ENCODE measurements at places on chromosomes 3 and 15.

DNA sequence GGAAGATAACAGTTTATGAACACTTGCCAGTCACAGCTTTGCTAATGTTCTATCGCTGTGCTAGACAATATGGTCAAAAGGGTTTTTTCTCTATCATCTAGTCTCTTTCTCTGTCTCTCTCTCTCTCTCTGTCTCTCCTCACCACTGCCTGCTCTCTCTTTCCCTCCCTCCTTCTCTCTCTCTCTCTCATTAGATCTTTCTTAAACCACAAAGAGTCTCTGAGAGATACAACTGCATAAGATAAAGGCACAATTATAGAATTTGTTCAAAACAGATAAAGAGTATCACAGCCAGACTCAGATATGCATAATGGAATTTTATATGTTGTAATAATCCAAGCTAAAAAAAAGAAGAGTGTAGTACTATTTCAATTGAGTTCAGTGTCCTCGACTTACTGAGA lies 258.4 kb downstream of the MECOM start:
- no peak for DNase-seq

DNA sequence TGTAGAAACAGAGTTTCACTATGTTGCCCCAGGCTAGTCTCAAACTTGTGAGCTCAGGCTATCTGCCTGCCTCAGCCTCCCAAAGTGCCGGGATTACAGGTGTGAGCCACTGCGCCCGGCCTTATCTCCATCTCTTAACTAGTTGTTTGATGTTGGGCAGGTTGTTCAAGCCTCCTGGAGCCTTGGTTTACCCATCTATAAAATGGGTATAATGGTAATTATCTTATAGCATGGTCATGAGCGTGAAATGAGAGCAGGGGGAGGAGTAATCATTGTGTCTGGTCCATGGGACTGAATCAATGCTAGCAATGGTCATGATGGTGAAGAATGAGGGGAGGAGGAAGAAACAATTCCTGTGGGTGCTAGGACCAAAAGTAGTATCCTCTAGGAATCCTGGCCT lies 32.0 kb downstream of the SMAD3 start:
- no peak for DNase-seq

GRCh38 chr3:110647586-110647985 lies 424.0 kb upstream of the NECTIN3 start:
- DNase-seq = no peak

DNA sequence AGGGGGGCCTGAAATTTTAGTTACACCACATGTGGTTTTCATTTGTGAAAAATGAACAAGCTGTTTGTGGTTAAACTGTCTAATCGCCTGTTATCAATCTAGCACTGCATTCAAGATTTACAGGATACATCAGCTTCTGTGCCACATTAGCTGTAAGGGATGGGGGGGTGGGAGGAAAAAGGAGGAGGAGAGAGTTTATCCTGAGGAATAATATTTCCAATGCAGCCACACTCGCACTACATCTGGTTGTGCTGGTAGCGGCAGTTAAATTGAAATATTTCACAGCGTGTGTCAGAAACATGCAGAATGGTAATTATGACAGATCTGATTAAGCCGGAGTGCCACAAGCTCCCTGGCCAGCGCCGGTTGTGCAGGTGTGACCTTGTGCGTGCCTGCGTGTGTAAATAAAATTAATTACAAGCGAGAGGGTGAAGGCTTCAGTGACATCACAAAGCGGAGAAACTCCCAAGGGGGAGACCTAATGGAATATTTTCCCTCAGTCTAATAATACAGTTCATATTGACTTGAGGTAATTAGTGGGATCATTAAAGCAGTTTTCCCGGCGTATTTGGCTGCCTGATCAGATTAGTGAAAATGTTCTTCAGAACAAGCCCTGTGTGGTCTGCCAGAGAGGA lies 55.5 kb downstream of the SATB1 start:
- DNase-seq = no peak

GRCh38 chr3:5456199-5456598 lies 268.7 kb downstream of the EDEM1 start:
- no peak for DNase-seq

DNA sequence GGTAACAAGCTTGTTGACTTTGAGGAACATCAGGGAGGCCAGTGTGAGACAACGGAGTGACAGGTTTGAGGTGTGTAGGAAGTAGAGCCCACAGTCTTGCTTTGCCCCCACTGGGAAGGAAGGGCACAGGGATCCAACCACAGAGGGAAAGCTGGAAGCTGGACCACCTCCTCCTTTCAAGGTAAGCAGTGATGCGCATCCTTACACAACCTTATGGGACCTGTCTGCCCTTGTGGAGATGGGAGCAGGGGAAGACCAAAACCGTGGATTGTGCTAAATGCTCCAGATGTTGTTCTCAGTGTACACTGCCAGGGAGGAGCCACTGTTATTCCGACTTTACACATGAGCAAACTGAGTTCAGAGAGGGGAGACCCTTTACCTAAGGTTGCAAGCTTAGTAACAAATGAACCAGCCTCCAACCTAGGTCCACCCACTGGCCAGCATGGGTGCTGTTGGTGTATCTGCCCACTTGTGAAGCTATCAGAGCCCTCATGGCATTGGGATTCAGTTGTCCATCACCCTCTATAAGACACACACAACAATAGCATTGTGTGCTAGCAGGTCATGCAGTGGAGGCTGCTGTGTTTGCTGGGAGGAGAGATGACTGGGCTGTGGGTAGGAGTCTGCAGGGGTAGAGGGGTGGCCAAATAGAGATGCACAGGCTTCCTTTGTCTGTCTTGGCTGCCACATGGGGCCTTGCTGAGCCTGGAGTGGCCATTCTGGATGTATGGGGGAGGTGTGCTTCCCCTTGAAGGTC lies 586 bp upstream of the LSMEM2 start:
- DNase-seq = no peak

GRCh38 chr3:159884661-159885402 lies 103.8 kb upstream of the IL12A start:
- DNase-seq = no peak

DNA sequence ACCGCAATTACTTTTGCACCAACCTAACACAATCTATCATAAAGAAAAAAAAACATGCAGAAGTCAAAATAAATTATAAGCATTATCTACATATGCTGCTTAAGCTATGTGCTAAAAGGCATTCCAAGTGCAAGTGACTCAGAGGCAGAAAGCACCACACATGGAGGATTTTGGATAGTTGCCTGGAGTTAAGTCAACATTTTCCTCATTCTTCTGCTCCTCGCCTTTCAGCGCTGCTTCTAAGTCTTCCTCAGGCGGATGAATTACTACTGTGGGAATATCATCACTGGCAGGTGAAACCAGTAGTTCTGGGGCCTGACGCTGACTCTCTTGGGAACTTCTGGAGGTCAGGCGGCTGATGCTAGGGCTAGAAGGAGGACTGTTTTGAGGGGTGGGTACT lies 53.1 kb downstream of the SLC4A7 start:
- DNase-seq = no peak

DNA sequence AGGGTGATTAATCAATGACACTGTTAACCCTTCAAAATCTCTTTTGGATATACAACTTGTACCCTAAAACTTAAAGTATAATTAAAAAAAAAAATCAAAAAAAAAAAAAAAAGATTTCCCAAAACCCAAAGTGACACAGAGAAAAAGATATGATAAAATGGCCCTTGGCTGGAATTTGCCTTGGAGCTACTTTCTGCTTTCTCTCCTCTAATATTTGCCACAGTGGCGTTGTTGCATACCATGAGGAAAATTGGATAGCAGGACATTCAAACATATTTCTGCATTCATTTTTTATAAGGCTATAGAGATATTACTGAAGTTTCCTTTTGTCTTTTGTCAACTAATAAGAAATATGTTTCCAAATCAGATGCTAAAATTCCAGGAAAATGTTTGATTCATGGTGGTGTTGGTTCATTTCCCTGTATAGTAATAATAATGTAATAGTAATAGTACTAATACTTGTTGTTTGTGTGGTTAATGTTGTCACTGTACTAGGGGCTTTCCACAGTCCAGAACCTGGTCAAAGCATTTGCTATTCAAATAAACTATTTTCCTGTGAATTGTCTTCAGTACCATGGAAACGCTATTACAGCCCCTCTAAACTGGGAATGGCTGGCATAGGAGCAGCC lies 441.3 kb upstream of the THBS1 start:
- no peak for DNase-seq
